ENCODE measurements at places on chromosomes 5 and 9.

DNA sequence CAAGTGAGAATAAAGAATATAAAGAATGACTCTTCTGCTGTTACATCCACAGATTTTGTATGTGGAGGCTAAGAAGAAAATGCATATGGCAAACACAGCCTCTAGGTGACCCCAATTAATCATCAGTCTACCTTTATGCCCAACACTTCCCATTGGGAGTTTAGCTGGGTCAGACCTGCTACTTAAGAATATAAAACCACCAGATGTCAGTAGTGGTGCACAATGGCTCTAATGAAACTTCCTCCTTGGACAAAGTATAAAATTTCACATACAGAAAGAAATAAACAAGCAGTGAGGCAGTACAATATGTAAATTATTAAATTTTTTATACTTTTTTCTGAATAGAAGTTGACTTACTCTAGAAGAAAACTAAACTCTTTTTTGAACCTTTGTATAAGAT is 539.9 kb downstream of the BRINP1 start:
- DNase-seq: no peak

GRCh38 chr9:81522716-81523551 is 166.4 kb downstream of the TLE1 start:
- no peak for DNase-seq

GRCh38 chr5:55591686-55592085 is 56.9 kb upstream of the PLPP1 start:
- no peak for DNase-seq

GRCh38 chr9:73133022-73133651 is 18.5 kb upstream of the ANXA1 start:
- DNase-seq: no peak

All from DND-41 (cell line).